ENCODE measurements at places on chromosomes 7 and 10.

DNA sequence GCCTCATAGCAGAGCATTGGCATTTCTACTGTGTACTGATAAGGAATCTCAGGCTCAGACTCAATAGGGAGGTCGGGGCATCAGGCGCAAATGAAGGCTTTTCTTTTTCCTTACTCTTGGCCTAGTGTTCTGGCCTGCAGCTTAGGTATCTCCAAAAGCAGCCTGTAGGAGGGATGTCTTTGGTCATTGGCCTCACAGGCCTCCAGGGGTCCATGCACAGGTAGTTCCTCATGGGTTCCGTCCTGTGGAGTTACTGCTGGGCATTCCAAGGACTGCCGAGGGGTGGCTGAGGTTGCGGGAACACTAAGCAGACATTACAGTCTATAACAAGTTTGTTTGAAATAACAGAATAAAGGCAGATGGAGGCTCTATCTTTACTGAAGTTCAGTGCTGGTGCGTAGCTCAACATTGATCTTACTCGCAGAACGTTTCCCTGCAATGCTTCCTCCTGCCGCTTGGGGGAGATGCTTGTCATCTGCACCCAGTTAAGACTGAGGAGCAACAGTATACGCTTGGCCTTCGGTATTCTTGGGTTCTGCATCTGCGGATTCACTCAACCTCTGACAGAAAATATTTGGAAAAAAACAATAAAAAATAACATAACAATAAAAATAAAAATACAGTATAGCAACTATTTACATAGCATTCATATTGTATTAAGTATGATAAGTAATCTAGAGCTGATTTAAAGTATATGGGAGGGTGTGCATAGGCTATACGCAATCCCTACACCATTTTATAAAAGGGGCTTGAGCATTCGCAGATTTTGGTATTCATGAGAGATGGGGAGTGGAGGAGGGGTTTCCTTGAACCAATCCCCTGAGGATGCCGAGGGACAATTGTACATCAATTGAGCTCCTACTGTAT is 58.9 kb downstream of the SH2D4B start:
- DNase-seq: no peak

DNA sequence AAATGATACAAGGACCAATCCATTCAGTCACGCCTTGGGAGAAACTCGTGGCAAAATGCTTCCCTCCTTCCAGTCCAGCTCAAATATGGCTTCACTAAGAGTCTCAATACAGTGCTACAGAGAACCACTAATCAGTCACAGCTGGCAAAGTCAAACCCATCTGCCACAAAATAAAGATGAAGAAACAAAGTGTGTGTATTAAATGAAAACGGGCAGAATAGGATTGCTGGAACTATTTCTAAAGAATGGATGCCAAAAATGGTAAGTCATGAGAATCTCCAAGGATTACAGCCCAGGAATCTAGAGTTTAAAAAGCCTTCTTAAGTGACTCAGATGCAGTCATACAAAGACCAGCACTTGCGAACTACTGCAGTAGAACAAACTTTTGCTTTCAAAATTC is 61.9 kb downstream of the CACUL1 start:
- DNase-seq: peak; percentile 86

DNA sequence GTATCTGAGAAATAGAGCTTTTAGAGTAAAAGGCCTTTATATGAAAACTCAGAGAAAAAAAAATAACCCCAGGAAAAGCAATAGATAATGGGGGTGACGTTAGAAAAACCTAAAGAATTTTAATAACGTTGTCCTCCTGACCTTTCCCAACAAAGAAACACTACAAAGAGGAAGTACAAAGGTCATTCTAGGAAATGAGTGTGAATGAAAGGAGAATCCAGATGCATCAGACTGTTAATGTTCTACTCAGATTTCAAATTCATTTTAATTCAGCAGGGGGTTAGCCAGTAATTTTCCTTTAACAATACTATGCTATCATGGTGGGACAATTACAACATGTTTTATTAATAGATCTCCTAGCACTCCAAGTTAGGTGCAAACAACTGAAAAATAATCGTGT is 73.8 kb upstream of the CDK1 start:
- no peak for DNase-seq

DNA sequence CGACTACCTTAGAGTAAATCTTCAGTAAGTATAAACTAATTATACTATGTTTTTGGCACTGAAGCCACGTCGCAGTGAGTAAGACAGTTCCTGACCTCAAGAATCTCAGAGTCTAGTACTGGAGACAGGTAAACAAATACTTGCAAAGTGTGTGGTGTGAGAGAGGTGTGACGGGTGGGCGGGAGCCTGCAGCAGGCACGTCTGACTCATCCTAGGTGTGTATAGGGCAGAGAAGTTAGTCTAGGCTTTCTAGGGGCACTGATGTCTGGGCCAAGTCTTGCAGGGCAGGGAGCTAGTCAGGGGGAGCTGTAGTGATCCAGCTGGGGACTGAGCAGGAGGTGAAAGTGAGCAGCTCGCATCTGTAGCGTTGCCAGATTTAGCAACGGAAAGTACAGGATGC is 35.9 kb upstream of the SFTPD start:
- no peak for DNase-seq

DNA sequence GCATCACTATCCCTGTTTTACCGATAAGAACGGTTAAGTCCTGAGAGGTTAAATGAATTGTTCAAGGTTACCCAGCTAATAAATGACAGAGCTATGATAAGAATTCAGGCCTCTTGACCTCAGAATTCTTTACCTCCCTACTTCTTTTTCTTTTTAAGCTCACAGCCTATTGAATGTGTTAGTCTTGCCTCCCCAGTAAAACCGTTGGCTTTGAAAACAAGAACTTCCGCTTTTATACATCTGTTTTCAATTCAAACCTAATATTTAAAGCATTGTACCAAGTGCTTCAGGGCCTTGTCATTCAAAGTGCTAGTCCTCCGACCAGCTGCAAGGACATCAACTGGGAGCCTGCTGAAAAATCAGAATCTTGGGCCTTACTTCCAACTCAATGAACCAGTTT is 15.6 kb downstream of the SEC31B start:
- DNase-seq: no peak

DNA sequence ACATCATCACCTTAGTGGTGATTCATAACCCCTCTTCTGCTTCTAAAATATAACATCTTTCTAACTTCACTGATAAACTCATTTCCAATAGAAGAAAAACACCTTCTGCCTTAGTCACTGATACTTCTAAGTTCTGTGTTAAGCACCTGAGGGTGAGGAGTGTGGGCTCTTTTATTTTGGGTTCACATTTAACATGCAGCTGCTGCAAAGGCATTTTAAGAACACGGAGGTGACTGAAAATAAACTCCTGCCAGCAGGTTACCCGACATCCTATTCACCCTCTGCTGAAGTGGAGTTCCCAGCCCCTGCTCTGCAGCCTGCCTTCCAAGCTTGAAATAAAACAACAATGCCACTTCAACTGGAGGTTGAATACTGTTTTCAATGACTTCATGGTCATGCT is 202.9 kb upstream of the PLXNA4 start:
- DNase-seq: no peak

GRCh38 chr7:2577914-2578680 is 19.3 kb downstream of the IQCE start:
- DNase-seq: no peak

DNA sequence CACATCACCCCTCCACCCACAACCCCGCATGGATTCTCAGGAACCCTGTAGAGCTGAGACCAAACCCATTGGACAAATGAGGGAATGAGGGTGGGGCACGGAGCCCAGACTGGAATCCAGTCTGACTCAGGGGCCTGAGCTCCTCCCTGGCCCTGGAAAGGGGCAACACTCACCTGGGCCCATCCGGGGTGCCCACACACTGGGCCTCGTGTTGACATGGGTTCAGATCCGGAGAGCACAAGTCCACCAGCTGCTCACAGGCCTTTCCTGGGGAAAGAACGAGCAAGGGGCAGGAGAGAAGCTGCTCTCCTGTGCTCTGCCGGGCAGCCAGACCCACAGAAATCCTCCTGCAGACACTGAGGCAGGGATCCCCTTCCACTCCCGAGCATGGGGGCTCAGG is 172.2 kb downstream of the SLIT1 start:
- no peak for DNase-seq

GRCh38 chr7:36598054-36598674 is 126.1 kb downstream of the AOAH start:
- no peak for DNase-seq
